ENCODE measurements at places on chromosomes 7 and 10.

- DNase-seq, result no peak
Observed at GRCh38 chr10:127417031-127417430, 132.1 kb upstream of the NPS start.

DNA sequence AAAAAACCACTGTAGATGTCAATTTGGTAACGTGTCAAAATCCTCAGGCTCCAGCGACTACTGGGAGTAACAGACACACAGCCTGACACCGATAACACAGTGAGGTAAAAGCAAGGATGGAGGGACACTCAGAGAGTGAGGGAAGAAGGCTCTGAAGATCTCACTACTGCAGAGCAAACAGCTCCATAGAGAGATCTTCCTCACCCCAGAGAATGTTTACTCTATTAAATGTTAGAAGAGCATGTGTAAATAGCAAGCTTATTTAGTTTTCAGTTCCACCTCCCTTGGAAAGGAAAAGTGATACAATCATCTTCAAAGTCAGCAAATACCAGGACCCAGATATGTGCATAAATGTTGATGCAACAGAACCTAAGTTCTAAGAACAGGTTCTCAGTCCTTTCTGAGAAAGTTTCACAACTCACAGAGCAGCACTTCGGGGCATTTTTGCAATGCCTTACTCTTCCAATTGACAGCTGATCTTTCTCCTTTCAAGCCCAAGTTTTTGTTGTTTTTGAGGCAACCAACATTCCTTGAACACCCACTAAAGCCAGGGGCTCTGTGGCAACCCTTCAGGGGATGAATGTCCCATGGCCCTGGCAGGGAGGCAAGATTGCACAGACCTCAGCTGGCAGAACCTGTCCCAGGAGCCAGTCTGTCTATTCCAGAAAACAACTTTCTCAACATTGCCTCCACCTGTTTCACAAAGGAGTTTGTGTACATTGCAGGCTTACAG is 177.4 kb downstream of the SFMBT2 start:
- DNase-seq, result peak; percentile 68

- no peak for DNase-seq
Observed at GRCh38 chr10:111177379-111177778, 100.5 kb downstream of the ADRA2A start.

DNA sequence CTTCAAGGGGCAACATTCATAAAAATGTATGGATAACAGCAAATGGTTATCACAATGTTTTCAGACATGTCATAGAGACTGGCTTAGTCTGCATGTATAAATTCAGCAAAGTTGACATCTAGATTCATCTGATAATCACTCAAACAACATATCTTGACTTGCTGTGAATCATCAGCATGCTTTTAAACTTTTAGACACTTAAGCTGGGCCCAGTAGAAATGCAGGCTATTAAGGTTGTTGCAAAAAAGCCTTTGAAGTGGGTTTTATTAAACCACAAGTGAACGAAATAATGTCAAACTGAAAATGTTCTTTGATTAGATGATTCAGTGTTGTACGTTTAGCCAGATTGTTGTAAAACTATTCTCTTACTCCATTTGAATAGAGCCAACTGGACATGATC is 759.6 kb downstream of the NXPH1 start:
- DNase-seq, result no peak

GRCh38 chr7:86991771-86992191 is 67.7 kb downstream of the ELAPOR2 start:
- no peak for DNase-seq

DNA sequence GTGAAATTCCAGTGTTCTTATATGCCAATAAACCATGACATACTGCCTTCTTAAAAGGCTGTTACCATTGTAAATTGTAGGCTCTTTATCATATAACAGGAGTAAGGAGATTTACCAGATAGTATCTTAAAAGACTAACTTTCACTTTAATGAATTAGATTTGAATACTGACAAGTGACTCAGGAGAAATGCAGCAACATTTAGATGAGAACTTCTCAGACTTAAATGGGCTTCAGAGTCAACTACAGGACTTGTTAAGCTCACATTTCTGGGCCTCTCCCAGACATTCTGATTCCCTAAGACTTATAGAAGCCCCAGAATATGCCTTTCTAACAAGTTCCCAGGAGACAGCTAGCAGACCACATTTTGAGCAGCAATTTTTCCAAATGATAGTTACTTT is 466.3 kb downstream of the ARL4A start:
- DNase-seq, result no peak

Measured in hematopoietic multipotent progenitor cell treated with erythropoietin and hydrocortisone succinate and interleukin-3 and kit ligand, for 4 days (in vitro differentiated cells).